LoVo (cell line): ENCODE measurements at places on chromosomes 5 and 9.
A peak's percentile ranks its signal among the peaks of the same experiment; 100 is the strongest.

DNA sequence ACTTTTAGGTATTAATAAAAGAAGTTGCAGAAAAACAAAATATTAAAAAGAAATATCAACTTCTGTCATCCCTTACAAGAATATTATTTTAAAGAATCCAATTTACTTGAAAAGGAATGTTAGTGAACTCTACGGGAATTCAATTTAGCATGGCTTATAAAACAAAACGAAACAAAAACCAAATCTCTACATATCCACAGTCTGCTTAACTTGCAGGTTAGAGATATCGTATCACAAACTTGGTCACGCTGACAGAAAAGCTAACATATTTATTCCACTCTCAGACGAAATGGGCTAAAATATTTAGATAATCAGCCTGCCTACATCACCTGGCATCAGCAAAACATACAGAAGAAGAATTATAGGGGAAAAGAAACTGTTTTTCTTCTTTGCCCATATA lies 92.7 kb downstream of the MPDZ start:
- DNase-seq: no peak

GRCh38 chr9:73176450-73176875 lies 24.8 kb downstream of the ANXA1 start:
- peak; percentile 81 for DNase-seq

- DNase-seq: no peak
These were observed 214.9 kb downstream of the MCTP1 start for GRCh38 chr5:95069948-95070347.

DNA sequence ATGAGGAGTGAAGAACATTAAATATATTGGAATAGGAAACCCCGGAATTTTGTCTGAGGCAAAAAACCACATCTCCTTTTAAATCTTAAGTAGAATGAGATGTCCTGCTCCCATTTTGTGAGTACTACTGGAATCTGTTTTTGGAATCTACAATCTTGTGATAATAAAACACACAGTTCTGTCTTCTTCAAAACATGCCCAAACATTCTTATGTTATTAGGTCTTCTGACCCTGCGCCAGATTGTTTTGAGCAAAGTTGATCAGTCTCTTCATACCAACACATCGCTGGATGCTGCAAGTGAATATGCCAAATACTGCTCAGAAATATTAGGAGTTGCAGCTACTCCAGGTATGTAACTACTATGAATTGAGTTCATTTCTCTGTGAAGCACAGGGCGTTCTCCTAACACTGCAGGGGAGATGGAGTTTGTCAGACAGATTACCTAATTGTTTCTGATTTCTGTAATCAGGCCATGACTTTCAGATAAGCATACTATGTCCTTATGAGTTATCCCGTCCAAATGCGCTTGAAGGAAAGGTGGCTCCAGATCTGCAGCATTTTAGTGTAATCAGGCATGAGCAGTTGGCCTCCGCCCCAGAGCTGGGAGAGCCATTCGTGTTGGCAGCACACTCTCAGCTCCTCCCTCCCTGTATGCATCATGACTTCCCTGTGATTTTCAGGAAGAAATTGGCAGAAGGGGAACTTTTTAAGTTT lies 88.0 kb downstream of the NLN start:
- no peak for DNase-seq

GRCh38 chr5:107341376-107342084 lies 329.2 kb downstream of the EFNA5 start:
- no peak for DNase-seq

DNA sequence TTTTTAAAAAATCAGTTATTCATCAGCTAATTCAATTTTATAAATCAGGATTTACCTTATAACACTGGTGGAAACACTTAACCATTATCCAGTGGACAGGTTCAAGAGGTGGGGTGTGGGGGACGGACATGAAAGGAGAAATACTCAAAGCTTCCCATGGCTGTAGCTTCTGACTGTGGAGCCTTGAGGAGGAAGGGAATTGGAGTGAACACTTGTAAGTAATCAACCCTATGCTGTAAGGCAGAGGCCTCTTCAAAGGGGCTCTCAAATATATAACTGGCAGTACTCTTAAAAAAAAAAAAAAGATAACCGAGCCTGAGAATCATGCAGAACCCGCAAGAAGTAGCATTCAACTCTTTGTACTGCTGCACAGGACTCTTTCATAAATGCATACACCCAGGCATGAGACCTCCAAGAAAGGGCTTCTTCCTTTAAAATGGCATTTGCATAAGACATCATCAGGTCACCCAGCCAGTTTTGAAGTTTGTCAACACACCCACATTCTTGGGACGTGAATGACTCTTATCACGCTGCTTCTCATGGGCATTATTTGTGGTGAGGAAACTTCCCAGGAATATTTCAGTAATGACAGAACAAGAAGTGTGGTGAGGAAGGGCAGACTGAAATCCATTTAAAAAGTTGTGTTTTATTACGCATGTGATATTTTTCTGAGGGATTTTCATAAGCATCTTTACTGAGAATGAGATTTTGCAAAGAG lies 8.1 kb downstream of the OSMR start:
- DNase-seq: peak; percentile 50

DNA sequence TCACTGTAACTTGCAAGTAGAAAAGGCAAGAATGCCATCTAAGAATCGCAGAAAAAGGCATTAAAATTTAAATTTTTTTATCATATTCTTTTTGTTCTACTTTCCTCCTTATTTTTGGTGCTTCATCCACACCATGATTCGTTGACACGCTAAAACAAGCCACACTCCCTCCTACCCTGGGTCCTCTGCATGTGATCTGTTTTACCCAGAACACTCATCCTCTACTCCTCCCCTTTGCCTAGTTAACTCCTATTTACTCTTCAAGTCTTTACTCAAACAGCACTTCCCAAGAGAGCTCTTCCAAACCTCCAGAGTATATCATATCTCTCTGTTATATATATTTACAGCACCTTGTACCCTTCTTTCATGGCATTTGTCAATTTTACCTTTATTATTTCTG lies 61.4 kb upstream of the SRP19 start:
- DNase-seq: no peak

GRCh38 chr5:69024241-69024651 lies 69.6 kb upstream of the SLC30A5 start:
- peak; percentile 59 for DNase-seq
